Activated T-helper 1 cell treated with anti-CD3 and anti-CD28 coated beads, Interleukin-12 subunit alpha, Interleukin-12 subunit beta, Interleukin-2, Interleukin-4 antibody, amounts not matched to agents 30 ng/mL and 10 ng/mL and 1 ng/mL, durations not matched to agents 14 hours and 24 hours and 36 hours (primary cell): ENCODE measurements at places on chromosomes 7 and 10.

DNA sequence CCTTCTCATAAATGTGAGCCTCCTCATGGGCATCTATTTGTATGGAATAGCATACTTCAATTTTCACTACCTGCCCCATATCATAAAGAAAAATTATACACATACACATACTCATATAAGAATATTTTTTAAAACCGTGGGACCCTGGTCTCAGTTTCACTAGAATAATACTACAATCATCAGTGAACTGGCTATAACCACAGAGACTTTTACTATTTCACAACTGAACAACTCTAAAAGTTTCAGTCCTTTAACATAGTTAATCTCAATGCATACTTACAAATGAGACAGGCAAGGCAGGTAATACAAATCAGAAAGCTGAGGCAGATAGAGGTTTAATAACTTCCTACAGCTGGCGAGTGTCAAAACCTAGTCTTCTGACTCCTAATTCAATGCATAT lies 83.1 kb downstream of the LRRN3 start:
- H3K27me3 ChIP-seq: no peaks in the 10 kb centered on the region
- peaks cover 1% of the 10 kb centered on the region for H3K36me3 ChIP-seq
- DNase-seq: no peak

DNA sequence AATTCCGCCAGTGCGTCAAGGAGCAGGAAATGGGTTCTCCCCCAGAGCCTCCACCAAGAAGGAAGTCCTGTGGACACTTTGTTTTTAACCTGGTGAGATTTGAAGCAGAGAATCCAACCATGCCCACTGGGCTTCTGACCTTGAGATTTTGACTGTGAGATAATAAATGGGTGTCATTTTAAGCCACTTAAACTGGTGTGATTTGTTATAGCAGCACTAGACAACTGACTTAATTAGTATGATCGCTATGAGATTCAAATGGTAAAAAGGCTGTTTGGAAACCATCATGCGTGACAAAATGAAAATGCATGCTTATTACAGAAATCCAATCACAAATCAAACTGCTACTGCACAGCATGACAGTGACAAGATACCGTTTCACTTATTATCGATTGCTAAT lies 98.0 kb downstream of the ADAM12 start:
- no peak for DNase-seq
- no peaks in the 10 kb centered on the region for H3K27me3 ChIP-seq
- no peak overlapping the region for H3K27ac ChIP-seq

- H3K4me3 ChIP-seq: no peak overlapping the region
- no peaks in the 10 kb centered on the region for H3K27me3 ChIP-seq
- peaks cover 8% of the 10 kb centered on the region for H3K4me1 ChIP-seq
Observed at GRCh38 chr10:74088722-74089121, 61.9 kb downstream of the AP3M1 start.

- H3K4me3 ChIP-seq: no peak overlapping the region
- DNase-seq: no peak
- no peaks in the 10 kb centered on the region for H3K36me3 ChIP-seq
- H3K4me1 ChIP-seq: no peaks in the 10 kb centered on the region
- H3K27me3 ChIP-seq: peaks cover under 1% of the 10 kb centered on the region
Observed at GRCh38 chr7:47521816-47522561, 59.9 kb downstream of the TNS3 start.

DNA sequence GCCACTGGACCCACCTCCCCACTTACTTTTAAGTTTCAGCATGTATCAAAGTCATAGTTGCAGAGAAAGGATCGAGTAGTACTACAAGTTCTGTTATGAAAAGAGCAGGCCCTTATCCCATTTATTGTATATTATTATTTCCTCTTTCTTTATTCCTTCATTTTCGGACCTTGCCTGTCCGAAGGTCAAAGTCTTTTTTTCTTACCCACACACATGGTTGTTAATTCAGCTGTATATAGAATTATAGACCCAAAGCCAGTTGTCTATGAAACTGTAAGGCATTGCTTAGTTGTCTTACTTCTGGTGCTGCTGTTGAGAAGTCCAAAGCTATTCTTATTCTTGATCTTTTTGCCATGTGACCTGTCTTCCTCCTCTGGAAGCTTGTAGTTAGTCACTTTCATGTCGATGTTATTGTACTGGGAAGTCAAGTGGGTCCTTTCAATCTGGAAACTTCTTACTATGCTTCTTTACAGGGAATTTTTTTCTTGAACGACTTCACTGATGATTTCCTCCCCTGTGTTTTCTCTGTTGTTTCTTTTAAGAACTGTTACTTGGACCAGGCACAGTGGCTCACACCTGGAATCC lies 8.3 kb downstream of the NUDT5 start:
- DNase-seq: no peak
- H3K27me3 ChIP-seq: no peaks in the 10 kb centered on the region
- peak overlapping the region; percentile 41 for H3K27ac ChIP-seq
- peaks cover 46% of the 10 kb centered on the region for H3K4me1 ChIP-seq
- peaks cover 53% of the 10 kb centered on the region for H3K36me3 ChIP-seq
- H3K4me3 ChIP-seq: no peak overlapping the region

- peaks cover 3% of the 10 kb centered on the region for H3K27me3 ChIP-seq
- H3K36me3 ChIP-seq: no peaks in the 10 kb centered on the region
- DNase-seq: no peak
- no peak overlapping the region for H3K27ac ChIP-seq
- no peaks in the 10 kb centered on the region for H3K4me1 ChIP-seq
Observed at GRCh38 chr7:17558135-17558534, 259.7 kb downstream of the AHR start.

DNA sequence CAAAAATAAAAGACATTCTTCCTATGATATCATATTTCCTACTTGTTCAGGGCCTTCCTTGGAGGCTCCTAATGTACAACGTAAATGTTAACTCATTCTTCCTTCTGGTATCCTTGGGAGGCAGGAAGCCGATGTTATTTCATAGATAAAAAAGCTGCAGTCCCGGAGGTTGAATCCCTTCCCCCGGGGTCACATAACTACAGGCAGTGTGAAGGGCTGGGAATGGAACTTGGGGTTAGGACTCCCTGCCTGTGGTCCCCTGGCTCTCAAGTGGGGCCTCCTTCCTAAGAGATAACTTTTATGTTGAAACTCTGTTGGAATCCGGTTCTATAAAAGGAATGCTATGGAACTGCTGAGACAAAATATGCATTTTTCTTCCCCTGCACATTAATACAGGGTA lies 14.9 kb upstream of the CCDC3 start:
- H3K4me3 ChIP-seq: no peak overlapping the region
- H3K27ac ChIP-seq: no peak overlapping the region
- no peaks in the 10 kb centered on the region for H3K36me3 ChIP-seq
- no peaks in the 10 kb centered on the region for H3K4me1 ChIP-seq
- no peak for DNase-seq
- H3K27me3 ChIP-seq: peaks cover 13% of the 10 kb centered on the region

DNA sequence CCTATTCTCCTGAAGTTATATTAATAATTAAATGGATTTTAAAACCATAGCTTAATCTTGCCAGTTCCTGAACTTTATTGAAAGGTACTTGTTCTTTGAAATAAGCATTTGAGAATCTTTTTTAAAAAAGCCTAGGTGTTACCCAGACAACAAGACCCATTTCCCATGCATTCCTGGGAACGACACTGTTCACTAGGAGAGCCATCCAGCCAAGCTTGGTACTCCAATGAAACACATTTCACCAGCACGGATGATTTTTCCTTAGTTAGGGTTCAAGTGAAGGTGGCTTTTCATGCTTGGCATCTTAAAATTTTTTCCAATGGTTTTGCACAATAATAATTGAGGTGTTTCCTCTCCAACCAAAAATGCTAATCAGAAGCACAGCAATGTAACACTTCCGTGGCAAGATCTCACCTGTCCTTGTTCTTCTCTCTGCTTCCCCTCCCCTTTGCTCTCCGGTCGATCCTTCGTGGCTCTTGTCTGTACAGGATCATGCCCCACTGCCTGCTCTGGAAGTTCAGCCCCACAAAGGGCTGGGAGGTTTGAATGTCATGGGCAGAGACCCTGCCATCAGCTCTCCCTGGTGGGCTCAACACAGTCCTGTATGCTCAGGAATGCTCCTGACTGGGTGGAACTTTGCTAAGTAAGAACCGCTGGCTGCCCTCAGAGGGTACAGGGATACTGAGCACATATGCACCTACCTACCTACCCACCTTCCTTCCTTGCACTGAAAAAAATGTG lies 69.7 kb upstream of the AQP1 start:
- DNase-seq: no peak
- no peaks in the 10 kb centered on the region for H3K36me3 ChIP-seq
- no peak overlapping the region for H3K27ac ChIP-seq
- no peak overlapping the region for H3K4me3 ChIP-seq
- H3K27me3 ChIP-seq: no peaks in the 10 kb centered on the region

DNA sequence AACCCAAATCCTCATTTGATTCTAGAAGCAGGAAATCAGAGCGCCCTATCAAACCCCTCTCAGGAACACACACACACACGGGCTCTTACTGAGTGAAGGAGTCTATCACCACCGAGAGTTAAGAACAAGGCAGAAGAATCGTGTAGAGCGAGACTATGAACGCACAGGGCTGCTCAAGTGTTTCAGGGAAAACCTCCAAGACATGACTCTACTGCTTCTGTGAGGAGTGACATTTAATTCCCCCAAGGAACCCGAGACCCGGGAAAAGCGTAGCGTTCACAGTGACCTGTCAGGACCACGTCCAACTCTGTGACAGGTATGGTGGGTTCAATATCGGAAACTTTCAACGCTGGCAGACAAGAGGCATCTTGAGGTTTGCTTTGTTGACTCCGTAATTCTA lies 21.6 kb downstream of the PITRM1 start:
- no peak for DNase-seq
- peaks cover 51% of the 10 kb centered on the region for H3K36me3 ChIP-seq
- H3K27ac ChIP-seq: no peak overlapping the region
- peaks cover 9% of the 10 kb centered on the region for H3K4me1 ChIP-seq

DNA sequence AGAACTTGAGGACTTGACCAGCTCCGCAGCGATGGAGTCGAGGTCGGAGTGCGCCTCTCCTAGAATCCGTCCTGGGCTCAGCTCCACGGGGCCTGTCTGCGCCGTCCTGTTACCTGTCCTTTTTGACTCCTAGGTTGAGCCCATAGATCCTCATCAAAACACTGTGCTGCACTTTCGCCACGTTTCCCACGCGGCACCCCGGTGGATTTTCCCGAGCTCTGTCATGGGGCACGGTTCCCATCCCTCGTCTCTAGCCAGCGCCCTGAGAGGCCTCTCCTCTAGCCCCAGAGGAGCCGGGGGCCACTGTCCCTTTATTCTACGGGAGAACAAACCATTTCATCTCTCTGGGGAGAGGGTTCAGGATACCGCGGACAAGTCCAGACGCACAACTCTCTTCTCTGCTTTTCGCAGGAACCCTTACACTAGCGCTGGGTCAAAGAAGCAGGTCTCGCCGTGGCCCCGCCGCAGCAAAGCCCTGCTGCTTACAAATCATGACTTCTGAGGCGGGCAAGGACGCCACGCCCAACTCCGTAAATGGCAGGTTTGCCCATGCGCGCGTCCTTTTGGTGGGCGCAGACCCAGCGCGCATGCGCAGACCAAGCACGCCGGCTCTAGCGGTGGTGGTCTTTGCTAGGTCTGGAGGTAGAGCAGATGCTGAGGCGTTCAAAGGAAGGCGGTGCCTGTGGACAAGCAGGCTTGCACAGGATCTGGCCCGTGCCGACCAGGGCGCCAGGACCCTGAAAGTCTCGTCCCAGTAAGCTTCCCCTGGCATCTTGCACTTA lies 10.3 kb upstream of the ANKRD7 start:
- peak overlapping the region; percentile 71 for H3K4me3 ChIP-seq
- no peak overlapping the region for H3K27ac ChIP-seq
- peaks cover 13% of the 10 kb centered on the region for H3K4me1 ChIP-seq
- H3K27me3 ChIP-seq: peaks cover 21% of the 10 kb centered on the region

- H3K4me1 ChIP-seq: no peaks in the 10 kb centered on the region
- H3K27ac ChIP-seq: no peak overlapping the region
- no peak for DNase-seq
- H3K4me3 ChIP-seq: no peak overlapping the region
Observed at GRCh38 chr7:779480-779879, 52.4 kb upstream of the PRKAR1B start.

DNA sequence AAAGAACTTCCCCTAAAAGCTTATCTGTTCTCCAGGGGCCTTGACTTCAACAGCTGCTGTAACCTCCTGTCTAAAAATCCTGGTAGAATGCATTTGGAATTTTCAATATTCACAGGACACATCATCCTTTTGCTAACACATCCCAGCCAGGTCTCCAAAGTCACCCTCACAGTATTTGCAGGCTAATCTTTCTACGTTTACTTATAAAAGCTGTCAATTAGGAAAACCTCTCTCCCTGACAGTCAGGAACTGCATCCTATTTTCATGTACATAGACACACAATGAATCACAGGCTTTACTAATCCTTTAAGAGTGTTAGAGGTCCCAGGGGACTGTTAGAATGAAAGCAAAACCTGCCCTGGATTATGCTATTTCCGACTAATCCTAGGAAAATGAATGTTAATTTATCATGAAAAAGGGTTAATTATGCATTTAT lies 102.2 kb downstream of the GFRA1 start:
- no peak overlapping the region for H3K27ac ChIP-seq
- H3K4me1 ChIP-seq: no peaks in the 10 kb centered on the region
- no peak overlapping the region for H3K4me3 ChIP-seq

GRCh38 chr10:107450056-107450455 lies 285.6 kb upstream of the SORCS1 start:
- H3K4me3 ChIP-seq: no peak overlapping the region
- no peaks in the 10 kb centered on the region for H3K4me1 ChIP-seq
- no peak for DNase-seq

DNA sequence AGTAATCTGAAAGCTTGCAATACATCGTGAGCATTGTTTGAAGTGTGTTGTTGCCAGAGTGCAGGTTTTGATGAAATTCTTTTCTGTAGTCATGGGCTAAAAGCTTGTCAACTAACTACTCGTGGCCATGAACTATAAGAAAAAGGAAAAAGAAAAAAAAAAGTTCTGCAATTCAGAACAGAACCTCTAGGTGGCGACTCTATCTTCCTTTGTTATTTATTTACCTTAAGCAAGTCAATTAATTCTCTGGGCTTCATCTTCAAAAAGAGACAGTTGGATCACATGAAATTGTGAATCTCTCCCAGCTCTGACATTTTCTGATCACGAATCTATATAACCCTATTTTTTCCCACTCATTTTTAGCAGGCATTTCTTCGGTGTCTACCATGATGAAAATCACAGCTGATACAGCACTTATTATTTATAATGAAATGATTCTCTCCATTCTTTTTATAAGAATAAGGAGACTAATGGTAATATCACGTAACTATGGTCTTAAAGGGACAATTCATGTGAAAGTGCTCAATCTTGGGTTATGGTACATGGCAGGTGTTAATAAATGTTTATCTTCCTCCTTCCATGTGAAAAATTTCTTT lies 18.8 kb downstream of the TMEM196 start:
- no peaks in the 10 kb centered on the region for H3K36me3 ChIP-seq
- H3K4me1 ChIP-seq: no peaks in the 10 kb centered on the region
- H3K27ac ChIP-seq: no peak overlapping the region
- no peaks in the 10 kb centered on the region for H3K27me3 ChIP-seq

DNA sequence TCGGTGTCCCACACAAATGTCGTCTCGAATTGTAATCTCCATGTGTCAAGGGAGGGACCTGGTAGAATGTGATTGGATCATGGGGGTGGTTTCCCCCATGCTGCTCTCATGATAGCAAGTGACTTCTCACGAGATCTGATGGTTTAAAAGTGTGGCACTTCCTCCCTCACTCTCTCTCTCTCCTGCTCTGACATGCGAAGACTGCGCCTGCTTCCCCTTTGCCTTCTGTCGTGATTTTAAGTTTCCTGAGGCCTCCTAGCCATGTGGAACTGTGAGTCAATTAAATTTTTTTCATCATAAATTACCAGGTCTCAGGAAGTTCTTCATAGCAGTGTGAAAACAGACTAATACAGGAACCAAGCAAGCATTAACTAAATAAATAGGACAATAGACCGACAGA lies 229.1 kb downstream of the GFRA1 start:
- no peak overlapping the region for H3K27ac ChIP-seq
- no peaks in the 10 kb centered on the region for H3K27me3 ChIP-seq
- no peak overlapping the region for H3K4me3 ChIP-seq
- no peaks in the 10 kb centered on the region for H3K4me1 ChIP-seq
- H3K36me3 ChIP-seq: no peaks in the 10 kb centered on the region
- DNase-seq: no peak
